ENCODE measurements at places on chromosomes 6 and 20.

DNA sequence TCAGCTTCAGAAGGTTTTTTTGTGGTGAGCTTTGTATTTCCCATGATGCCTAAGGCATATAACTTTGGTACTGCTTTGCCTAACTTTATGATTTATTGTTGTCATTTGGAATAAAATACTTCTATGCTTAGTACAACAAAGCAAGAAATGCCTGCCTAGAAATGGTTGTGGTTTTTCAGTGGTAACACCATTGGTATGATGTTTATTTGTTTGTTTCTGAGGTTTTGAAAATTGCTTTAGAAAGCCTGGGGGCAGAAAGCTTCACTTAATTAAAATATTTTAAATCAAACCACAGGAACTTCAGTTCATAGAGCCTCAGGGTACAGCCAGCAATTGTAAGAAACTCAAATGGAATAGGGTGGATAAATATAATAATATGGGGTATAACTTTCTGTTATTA is 351.2 kb upstream of the MAP3K7 start:
- no peak for DNase-seq

- no peak for DNase-seq
Measured at GRCh38 chr20:14264869-14265268, 72.5 kb downstream of the FLRT3 start.

DNA sequence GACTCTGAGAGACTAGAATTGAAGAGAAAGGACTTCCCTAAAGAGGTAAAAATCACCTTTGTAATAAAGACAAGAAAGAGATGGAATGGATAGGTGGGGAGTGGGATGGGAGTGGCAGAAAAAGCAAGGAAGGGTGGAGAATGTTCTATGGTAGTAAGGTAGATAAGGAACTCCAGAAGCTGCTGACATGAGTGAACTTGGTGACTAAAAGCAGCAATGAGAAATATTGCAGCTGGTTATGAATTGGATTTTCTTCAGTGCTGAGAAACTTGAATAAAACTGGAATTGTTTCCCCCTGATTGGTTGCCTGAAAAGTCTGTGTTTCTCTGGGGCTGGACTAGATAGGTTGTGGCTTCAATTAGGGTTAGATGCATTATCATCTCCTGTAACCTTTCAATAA is 15.7 kb upstream of the DTNBP1 start:
- DNase-seq, result no peak

- DNase-seq, result no peak
Measured at GRCh38 chr6:77987035-77987384, 334.2 kb downstream of the MEI4 start.

DNA sequence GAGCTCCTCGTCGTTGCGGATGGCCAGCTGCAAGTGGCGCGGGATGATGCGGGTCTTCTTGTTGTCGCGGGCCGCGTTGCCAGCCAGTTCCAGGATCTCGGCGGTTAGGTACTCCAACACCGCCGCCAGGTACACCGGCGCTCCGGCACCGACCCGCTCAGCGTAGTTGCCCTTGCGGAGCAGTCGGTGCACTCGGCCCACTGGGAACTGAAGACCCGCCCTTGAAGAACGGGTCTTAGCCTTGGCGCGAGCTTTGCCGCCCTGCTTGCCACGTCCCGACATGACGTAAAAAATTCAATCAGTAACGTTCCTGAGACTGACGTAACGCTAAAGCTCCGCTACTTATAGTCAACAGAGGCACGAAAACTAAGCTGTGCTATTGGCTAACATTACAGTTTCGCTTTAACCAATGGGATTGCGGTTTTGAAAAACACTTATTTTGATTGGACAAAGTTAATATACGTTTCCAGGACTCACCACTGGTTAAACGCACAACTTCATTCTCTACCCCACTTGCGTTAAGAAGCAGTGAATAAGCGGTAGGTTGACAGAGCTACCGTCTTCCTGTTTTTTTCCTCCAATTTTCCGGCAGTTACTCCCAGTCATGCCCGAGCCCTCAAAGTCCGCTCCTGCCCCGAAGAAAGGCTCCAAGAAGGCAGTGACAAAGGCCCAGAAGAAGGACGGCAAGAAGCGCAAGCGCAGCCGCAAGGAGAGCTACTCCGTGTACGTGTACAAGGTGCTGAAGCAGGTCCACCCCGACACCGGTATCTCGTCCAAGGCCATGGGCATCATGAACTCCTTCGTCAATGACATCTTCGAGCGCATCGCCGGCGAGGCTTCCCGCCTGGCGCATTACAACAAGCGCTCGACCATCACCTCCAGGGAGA is 73.9 kb downstream of the OR2B2 start:
- DNase-seq, result peak; percentile 52

GRCh38 chr6:106763361-106763760 is 134.0 kb downstream of the QRSL1 start:
- DNase-seq, result no peak

DNA sequence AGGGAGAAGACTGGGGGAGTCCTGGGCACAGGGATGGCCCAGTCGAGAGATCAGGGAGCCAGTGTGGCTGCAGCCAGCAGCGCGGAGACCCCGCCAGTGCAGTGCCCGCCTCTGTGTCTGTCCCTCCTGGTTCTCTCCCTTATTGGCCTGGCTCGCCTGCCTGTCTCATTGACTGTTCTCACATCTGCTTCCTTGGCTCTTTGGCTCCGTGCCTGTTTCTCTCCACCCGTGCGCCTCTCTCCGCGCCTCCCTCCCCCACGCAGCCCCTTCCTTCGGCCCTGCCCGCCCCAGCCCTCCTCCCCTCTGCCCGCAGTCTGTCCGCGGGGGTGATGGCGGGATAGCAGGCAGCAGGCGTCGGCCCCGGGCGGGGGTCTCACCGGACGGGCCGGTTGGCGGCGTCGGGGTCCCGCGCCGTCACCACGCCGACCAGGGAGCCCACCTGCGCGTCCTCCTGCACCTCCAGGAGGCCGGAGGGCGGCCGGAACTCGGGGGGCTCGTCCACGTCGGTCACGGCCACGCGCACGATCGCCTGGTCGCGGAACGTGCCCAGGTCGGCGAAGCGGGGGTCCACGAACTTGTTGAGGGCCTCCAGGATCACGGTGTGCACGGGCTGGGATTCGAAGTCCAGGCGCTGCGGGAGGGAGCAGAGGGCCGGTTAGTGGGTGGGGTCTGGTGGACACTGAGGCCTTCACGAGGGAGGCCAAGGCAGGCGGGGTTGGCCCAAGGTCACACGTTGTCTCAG is 92.0 kb downstream of the CD40 start:
- DNase-seq, result no peak

DNA sequence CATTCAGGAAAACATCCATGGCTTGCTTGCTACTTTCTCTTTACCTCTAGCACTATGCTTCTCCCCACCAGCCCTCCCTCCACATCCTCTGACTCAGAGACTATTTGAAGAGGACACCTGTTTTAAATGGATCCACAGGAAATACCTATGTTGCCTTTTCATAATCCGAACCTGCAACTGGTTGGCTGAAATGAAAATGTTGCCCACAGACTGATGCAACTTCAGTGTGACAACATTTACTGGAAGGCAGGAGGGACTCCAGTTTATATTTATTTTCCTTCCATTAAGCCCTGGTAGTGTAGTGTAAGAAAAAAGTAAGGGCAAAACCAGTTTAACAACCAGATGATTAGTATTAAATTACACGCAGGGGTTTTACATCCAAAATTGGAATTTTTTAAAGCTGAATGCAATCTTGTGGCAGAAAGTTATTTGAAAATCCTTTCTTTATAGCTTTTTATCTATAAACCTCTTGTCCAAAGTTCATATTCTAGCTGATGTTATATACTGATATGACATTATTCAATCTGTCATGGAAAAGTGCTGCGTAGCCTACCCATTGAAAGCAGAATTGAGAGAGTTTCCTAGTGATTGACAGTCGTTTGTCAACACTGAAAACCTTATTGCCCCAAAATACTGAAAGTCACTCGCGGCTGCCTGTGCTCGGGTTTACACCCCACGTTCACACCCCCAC is 881 bp upstream of the AIG1 start:
- peak; percentile 29 for DNase-seq

DNA sequence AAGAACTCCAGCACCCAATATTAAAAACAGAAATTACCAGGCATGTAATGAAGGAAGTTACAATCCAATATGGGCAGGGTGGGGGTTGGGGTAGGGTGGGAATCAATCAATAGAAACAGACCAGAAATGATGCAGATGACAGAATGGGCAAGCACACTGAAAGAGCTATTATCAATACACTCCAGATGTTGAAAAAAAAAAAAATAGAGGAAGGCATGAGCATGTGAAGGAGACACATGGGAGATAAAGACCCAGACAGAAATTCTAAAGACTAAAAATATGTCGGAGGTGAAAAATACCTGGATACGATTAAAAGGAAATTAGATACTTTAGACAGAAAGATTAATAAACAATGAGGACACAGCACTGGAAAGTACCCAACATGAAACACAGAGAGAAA is 19.1 kb upstream of the ZC3H12D start:
- no peak for DNase-seq

DNA sequence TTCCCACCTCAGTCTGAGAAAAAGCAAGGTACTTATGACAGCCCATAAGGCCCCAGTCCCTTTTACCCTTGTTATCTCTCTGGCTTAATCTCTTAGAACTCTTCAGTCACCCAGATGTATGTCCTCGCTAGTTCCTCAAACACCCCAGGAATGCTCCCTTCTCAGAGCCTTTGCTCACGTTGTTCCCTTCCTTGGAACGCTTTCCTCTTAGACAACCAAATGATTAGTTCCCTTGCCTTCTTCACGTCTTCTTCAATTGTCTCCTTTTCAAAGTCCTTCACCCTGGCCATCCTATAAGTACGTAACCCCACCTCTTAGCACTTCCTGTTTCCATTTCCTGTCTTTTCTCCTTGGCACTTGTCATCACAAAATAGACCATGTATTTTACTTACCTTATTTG is 1.1 kb upstream of the APOBEC2 start:
- DNase-seq, result no peak

DNA sequence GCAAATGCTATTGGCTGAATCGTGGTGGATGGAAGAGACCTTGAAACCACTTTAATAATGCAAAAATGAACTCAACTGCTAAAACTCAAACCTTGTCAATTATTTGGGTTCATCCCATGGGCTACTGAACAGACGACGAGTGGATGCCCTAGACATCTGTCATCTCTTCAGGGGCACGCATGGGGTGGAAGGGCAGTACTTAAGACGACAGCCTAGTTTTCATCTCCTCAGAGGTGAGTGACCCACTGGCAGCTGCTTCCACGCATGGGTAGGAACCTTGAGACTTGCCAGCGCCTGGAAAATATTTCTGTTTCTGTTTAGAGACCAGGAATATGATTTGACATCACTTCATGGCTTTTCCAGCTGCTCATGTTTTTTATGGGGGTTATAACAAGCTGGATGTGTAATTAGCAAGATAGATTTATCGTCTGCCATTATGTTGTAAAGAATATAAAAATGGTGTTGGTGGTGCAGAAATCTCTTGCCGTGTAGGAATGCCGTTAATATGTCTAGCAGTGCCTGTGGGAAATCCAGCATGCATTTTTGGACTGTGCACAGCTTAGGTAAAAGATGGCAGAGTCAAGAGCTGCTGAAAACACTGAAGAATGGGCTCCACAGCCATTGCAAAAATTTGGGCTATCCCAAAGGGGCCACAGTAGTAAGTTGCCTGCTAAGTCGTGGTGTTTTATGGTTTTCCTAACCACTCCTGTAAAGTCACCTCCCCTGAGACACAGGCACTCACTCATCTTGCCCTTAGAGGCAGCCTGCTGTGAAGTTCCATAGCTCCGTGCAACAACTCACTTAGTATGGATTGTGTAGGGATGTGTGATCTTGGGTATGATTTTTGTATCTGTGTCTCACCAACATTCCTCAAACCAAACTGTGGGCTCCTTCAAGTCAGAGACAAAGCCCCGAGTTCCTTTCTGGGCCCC is 203.3 kb downstream of the EYA2 start:
- no peak for DNase-seq
